CD4-positive, alpha-beta T cell (primary cell): ENCODE measurements at places on chromosomes 4 and X. TPM values are rescaled to one million over a fixed set of nuclear protein-coding genes. Genes with fewer than 3 reads are reported as not detected.

Gene HAND2
- total RNA-seq, result not detected

Gene OPHN1
- total RNA-seq, result not detected

Gene OTUD5
- 92.1 TPM for total RNA-seq

DNA sequence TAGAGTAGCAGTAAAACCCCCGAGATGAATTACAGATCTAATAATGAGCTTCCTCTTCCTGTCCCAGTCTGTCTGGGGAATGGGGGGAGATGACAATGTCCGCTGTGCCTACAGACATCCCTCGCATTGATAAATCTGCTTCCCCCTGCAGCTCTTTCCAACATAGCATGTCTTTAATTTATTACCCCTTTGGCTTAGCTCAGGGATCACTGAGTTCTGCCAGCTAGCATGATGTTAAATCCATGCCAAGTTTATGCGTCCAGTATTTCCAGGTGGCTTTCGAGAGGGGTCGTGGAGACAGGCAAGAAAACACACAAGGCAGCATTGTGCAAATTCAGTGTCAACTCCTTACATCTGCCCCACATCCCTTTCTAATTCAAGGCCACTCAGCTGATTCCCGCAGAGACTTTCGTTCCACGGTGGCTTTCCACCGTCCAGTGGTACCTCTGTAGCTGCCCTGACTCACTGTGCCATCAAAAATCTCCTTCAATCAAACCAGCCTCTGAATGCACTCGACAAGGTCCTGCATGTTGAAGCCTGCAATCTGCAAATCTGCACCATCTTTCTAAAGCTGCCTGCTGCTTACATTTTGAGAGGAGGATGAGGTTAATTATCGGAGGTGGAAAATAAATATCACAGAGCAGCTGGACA, 75.1 kb downstream of the MXRA5 start:
- H3K27me3 ChIP-seq, result no peaks in the 10 kb centered on the region
- no peak for DNase-seq
- H3K27ac ChIP-seq, result no peak overlapping the region
- H3K4me1 ChIP-seq, result no peaks in the 10 kb centered on the region
- no peak overlapping the region for H3K4me3 ChIP-seq
- no peaks in the 10 kb centered on the region for H3K36me3 ChIP-seq

DNA sequence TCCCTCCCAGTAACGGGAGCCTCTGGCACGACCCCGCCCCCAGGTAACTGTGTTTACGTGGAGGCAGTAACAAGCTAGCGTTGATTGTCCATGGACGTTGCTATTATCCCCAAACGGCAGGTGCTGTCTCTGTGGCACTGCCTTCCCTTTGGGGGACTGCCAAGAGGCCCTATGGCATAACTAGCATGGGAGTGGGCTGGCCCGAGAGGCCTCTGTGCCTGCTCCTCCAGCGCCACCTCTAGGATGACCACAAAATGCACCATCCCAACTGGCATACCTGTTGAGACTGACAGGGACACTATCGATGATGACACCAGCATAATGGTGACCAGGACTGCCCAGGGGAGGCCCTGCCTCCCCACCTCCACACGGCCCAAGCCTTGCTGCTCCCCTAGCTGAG, 1.5 kb downstream of the SRPK3 start:
- no peaks in the 10 kb centered on the region for H3K4me1 ChIP-seq
- no peak overlapping the region for H3K4me3 ChIP-seq
- H3K36me3 ChIP-seq, result peaks cover 7% of the 10 kb centered on the region

GRCh38 chr4:36854554-36854953, 390.0 kb upstream of the NWD2 start:
- no peak for DNase-seq
- H3K4me3 ChIP-seq, result no peak overlapping the region
- no peaks in the 10 kb centered on the region for H3K4me1 ChIP-seq
- no peaks in the 10 kb centered on the region for H3K36me3 ChIP-seq
- H3K27me3 ChIP-seq, result no peaks in the 10 kb centered on the region

GRCh38 chrX:29419774-29420553, 795.4 kb upstream of the MAGEB2 start:
- H3K4me1 ChIP-seq, result no peaks in the 10 kb centered on the region
- H3K36me3 ChIP-seq, result no peaks in the 10 kb centered on the region
- no peak overlapping the region for H3K27ac ChIP-seq
- no peak for DNase-seq
- no peaks in the 10 kb centered on the region for H3K27me3 ChIP-seq
- H3K4me3 ChIP-seq, result no peak overlapping the region

GRCh38 chr4:32136081-32136787, 1416.1 kb downstream of the PCDH7 start:
- no peaks in the 10 kb centered on the region for H3K4me1 ChIP-seq
- H3K4me3 ChIP-seq, result no peak overlapping the region
- DNase-seq, result no peak
- no peaks in the 10 kb centered on the region for H3K36me3 ChIP-seq

DNA sequence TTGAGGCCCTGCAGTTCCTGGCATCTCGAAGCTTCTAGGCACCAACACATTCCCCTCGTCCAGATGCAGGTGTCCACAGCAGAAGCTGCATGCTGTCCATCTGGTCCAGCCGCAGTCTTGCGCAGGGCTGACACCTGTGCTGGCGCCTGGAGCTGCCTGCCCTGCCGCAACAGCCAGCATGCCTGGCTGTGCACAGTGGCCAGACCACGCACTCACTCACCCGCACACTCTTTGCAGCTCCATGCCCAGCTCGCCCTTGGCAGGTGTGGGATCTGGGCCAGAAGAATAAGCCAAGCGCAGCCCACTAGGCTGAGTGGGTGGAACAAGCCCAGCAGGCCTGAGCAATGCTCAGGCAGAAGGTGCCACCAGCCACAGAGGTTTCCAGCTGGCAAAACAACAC, 125.6 kb downstream of the PARM1 start:
- no peak overlapping the region for H3K27ac ChIP-seq
- no peaks in the 10 kb centered on the region for H3K36me3 ChIP-seq
- H3K4me3 ChIP-seq, result no peak overlapping the region
- no peaks in the 10 kb centered on the region for H3K4me1 ChIP-seq
- no peaks in the 10 kb centered on the region for H3K27me3 ChIP-seq
- DNase-seq, result no peak

GRCh38 chrX:129961180-129962083, 21.0 kb upstream of the BCORL1 start:
- peak overlapping the region; percentile 59 for H3K27ac ChIP-seq
- H3K27me3 ChIP-seq, result no peaks in the 10 kb centered on the region
- peak overlapping the region; percentile 48 for H3K4me3 ChIP-seq

GRCh38 chr4:127965803-127966175, 583 bp downstream of the ABHD18 start:
- peak; percentile 66 for DNase-seq
- H3K4me1 ChIP-seq, result peaks cover 31% of the 10 kb centered on the region
- H3K27me3 ChIP-seq, result no peaks in the 10 kb centered on the region
- H3K4me3 ChIP-seq, result peak overlapping the region; percentile 82

DNA sequence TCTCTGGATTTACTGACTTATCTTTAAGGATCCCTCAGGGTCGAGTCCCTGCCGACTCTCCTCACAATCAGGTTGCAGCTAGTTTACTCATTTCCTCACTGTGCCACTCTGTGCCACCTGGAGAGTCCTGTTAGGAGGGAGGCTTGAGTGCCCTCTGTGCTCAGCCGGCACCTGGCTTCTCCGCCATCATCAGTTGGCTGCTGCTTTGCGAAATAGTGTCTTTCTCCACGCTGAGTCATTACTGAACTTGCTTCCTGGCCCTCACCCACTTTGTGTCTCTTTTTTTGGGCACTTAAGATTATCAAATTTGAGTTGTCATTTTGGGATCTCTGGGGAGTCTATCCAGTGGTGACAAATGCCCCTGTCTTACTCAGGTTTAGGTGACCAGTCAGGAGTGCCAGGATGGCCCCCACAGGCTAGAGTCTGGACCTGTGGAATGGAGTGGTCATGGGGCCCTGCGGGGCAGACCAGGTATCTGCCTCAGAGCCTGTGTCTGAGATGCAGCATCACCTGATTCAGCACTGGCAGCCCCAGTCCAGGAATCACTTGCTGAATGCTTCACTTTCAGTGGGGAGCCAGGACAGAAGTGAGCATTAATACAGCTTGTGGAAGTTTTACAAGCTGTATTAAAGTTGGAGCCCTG, 37.7 kb downstream of the JADE1 start:
- H3K4me1 ChIP-seq, result no peaks in the 10 kb centered on the region
- no peak overlapping the region for H3K27ac ChIP-seq
- no peak for DNase-seq
- no peak overlapping the region for H3K4me3 ChIP-seq
- H3K27me3 ChIP-seq, result no peaks in the 10 kb centered on the region

GRCh38 chrX:96619588-96619987, 65.1 kb upstream of the DIAPH2 start:
- no peak for DNase-seq
- no peak overlapping the region for H3K4me3 ChIP-seq
- no peaks in the 10 kb centered on the region for H3K27me3 ChIP-seq
- no peaks in the 10 kb centered on the region for H3K36me3 ChIP-seq
